ENCODE measurements at places on chromosomes 11 and 22.

- no peak for DNase-seq
Measured at GRCh38 chr11:80414181-80415165, 973.6 kb upstream of the TENM4 start.

- DNase-seq, result no peak
Measured at GRCh38 chr11:129612447-129612961, 203.1 kb upstream of the TMEM45B start.

DNA sequence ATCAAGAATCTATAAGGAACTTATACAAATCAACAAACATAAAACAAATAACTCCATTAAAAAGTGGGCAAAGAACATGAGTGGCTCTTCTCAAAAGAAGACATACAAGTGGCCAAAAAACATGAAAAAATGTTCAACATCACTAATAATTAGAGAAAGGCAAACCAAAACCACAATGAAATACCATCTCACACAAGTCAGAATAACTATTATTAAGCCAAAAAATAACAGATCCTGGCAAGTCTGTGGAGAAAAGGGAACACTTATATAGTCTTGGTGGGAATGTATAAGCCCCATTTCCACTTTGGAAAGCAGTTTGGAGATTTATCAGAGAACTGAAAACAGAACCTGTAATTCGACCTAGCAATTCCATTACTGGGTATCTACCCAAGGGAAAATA lies 921.0 kb downstream of the KCNA4 start:
- DNase-seq, result no peak

DNA sequence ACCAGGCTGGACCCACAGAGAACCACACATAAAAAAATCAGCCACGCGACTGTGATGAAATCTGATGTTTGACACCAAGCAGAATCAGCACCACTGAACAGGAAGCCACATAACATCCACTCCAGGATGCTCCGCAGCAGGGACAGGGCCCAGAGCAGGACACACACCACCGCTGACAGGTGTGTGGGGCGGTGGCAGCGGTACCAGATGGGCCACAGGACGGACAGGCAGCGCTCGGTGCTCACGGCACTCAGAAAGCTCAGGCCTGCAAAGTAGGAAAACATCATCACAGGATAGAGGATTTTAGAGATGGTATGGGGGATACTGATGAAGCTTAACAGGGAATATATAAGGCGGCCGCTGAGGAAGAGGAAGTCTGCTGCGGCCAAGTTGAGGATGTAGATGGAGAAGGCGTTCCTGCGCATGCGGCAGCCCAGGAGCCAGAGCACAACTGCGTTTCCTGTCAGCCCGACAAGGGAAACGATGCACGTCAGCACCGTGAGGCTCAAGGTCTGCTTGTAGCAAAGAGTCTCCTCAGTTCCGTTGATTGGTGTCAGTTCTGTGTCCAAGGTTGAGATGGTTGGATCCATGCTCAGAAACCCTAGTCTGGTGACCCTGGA lies 4.9 kb downstream of the MRGPRX1 start:
- DNase-seq, result no peak

- peak; percentile 69 for DNase-seq
Measured at GRCh38 chr11:66336234-66337102, at the start of gene RIN1. Gene RIN1 (minus strand): TSS chr11:66336434. CDS start chr11:66336402, 32 bp downstream.

DNA sequence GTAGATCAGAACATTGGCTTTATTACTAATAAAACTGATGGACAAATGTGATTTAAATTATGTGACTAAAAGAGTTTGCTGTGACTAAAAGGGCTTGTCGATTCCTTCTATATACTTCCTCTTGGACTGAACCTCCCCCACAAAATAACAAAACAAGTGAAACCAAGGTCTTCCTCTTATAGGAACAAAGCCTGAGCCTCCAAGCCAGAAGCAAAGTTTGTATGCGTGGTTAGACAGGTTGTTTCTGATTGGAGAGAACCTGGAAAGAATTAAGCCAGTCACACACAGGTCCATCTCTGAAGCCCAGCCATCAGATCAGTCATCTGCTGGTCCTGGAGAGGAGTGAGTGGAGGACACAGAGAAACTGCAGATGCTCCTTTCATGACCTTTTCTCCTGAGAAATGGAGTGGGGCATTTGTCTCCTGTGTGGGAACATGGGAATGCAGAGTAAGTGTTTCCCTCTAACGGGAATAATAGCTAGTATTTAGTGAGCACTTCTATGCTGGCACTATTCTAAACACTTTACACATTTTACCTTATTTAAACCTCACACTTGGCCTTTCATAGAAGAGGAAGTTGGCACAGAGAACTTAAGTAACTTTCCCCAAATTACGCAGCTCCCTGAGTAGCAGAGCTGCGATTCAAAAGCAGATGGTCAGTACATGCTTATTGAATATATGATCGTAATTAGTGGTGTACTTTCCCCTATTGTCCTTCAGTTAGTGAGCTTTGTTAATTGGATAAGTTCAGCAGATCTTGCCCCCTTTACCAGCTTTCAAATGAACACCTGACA lies 77.1 kb downstream of the UVRAG start:
- DNase-seq, result no peak

- no peak for DNase-seq
Measured at GRCh38 chr22:44615602-44616180, 86.3 kb upstream of the PRR5 start.

GRCh38 chr11:70488171-70488703 lies 89.9 kb downstream of the CTTN start:
- no peak for DNase-seq

DNA sequence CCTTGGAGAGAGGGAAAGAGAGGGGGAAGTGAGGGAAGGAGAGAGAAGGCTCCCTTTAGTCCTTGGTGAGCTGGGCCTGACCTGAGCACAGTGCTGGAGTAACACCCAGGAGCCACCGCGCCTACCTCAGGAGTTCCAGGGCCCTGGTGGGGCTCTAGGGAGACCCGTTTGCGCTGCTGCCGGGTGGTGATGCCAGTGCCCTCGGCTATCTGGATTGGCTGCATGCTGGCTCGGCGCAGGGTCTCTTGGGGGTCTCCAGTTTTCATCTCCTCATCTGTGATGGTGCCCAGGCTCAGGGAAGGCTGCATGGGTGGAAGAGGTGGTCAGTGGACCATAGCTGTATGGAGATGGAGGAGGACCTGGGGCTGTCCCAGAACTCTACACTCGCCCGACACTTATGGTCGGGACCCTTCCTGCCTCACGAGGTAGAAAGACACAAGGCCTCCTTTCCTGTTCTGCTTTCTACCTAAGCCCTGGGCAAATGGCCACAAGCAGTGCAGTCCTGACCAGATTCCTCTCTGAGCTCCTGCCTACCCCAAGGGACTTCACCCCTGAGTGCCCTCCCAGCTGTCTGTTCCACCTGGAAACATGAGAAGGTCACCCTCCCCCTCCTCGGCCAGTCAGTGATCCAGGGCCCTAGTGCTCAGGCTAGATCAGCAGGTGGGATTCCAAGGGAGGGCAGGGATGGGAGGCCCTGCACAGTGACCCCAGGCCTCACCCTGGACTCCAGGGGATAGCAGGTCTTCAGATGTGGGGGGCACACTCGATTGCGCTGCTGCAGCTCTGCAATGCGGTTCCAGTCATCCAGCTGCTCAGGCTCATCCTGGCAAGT lies 6.0 kb downstream of the IL18BP start:
- no peak for DNase-seq

DNA sequence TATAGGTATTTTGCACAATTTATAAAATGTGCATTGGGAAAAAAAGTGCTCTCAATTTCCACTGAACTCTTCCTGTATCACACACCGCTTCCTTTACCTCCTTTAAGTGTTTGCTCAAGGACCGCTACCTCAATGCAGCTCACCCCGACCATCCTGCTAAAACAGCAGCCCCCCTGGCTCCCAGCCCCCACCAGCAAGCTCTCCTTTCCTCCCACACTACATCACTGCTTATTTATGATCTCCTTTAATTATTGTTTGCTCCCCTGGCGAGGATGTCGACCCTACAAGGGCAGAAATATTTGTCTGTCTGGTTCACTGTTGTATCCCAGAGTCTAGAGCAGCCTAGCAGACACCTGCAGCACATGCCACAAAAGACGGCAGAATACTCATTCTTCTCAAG lies 10.0 kb downstream of the SHANK2 start:
- no peak for DNase-seq

DNA sequence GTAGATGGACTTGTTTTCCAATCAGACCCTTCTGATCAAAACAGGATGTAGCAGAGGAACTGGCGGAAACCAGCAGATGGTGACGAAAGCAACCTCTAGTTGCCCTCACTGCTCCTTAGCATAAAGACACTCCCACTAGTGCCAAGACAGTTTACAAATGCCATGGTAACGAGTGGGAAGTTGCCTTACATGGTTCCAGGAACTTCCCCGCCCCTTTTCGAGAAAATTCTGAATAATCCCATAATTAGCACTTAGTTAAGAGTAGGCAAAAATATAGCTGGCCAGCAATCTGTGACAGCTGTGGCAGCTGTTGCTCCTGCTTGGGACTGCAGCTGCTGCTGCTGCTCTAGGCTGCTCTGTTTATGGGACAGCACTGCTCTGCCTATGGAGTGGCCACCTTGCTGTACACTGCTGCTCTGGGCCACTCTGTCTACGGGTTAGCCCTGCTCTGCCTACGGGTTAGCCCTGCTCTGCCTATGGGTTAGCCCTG lies 33.4 kb upstream of the SORL1 start:
- DNase-seq, result peak; percentile 82

GRCh38 chr22:37231406-37232139 lies 12.5 kb downstream of the RAC2 start:
- DNase-seq, result peak; percentile 35

DNA sequence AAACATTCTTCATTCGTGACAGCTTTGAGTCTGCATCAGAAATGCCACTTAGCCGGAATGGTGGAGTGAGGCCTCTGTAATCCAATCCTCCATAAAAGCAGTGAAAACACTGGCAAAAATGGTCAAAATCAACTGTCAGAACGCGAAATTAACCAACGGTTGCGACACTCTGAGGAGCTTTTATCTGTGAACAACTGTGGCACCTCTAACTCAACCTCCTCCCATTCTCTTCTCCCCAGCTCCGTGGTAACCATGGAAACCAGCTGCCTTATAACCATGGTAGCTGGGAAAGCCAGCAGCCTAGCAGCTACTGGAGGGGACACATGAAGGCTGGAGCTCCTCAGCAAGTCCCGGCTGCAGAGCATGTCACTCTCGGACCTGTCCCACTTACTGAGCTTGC lies 20.3 kb downstream of the AP2A2 start:
- DNase-seq, result no peak

- no peak for DNase-seq
Measured at GRCh38 chr11:117505285-117505970, 177.8 kb downstream of the CEP164 start.

DNA sequence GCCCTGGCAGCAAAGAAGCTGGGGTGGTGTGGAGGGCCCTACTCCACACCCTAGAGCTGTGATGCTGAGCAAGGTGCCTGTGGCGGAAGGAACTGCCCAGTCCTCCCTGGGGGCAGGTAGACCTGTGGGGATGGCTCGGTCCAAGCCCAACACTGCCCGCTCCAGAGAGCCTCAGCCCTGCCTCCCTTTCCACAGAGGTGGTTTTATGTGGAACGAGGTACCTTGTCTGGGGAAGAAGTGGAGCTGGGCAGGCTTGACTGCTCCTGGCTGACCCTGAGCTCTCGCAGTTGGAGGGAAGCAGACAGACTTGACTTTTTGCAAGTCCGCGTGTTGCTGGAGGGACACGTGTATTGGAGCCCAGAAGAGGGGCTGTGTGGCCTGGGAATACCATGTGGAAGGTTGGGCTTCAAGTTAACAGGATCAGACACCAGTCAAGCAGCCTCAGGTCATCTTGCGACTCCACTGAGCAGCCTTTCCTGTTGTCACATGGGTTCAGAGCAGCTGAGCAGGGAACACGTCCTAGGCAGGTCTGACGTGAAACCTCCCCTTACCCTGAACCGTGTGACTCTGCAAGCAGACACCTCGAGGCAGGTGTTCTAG lies 117.7 kb downstream of the CACNA1I start:
- no peak for DNase-seq

- DNase-seq, result peak; percentile 37
Measured at GRCh38 chr11:2194877-2195755, 23.5 kb upstream of the TH start.

- peak; percentile 23 for DNase-seq
Measured at GRCh38 chr22:45218976-45219375, 21.7 kb downstream of the KIAA0930 start.

- DNase-seq, result peak; percentile 22
Measured at GRCh38 chr11:93520726-93521509, 22.3 kb downstream of the SMCO4 start.

- no peak for DNase-seq
Measured at GRCh38 chr11:44203270-44204043, 106.5 kb downstream of the ALX4 start.

- no peak for DNase-seq
Measured at GRCh38 chr11:87739766-87740165, 435.5 kb downstream of the RAB38 start.

DNA sequence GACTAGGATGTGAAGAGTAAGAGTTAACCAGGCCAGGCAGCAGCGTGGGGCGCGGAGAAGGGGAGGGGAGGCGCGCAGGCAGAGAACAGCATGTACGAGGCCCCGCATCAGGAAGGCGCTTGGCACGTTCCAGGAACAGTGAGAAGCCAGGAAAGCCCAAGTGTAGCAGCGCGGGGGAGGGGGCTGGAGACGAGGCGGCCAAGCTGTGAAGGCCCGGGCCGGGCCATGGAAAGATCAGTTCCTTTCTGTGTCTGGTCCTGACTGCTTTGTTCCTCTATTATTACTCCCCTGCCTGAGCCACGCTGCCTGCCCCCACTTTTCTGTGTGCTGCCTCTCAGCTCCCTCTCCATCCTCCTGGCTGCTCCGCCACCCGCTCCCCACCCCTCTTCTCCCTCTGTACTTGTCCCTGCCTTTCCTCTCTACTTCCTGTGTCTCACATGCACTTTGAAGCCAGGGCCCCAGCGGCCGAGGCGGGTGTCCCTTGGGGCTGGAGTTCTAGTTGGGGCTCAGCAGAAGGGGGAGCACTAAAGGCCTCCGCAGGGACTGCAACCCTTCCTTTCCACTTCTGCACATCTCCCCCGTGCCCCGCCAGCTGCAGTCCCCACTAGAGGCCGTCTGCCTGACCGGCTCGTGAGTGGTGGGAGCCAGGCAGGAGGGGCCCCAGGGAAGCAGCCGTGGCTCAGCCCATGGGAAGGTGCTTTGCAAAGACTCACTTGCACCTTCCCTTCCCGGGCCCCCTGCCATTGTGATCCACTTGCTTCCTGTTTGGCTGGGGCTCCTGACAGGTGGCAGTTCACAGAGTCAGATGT lies 63.7 kb downstream of the PRDM11 start:
- DNase-seq, result no peak

DNA sequence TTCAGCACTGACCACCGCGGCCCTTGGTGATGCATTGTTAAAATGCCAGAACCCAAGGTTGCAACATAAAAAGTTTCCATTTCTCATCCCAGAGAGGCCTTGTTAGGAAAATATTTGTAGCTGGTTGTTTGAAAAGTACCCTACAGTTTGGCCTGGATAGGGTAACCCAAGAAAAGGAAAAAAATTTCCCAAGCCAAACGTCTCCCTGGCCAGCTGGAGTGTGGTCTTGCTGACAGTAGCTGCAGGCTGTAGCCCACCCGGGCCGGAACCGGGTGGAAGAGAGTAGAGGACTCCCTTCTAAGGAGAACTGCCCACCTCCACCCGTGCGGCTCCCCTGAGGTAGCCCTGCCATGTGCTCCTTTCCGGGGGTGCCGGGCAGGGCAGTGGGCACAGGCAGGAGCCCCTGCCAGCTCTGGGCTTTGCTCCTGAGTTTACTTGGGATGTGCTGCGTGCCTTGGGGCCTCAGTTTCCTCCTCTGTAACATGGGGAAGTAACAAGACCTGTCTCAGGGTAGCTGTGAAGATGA lies 38.5 kb downstream of the IGHMBP2 start:
- DNase-seq, result no peak

GRCh38 chr11:119337581-119338317 lies 2.9 kb downstream of the C1QTNF5 start:
- DNase-seq, result no peak

All from CD4-positive, alpha-beta T cell treated with Interleukin-2 at 100 ng/mL for 4 hours (primary cell).